ENCODE measurements at places on chromosomes 12 and 14. TPM values are rescaled to one million over a fixed set of nuclear protein-coding genes. Genes with fewer than 3 reads are reported as not detected.

DNA sequence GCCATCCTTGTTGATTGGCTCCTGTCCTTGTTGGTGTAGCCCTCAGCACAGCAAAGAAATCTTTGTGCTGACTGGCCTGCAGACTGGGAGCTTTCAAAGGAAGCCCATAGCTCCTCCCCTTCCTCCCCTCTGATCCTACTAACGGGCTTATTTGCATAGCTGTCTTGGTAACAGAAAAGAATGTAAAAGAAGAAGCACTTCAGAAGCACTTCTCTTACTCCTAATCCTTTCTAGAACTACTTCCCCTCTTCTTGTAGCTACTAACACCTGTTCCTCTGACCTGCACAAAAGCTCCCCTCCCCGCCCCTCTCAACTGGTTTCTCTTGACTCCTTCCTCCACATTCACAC is 14.3 kb upstream of the RIC8B start:
- no peaks in the 10 kb centered on the region for H3K36me3 ChIP-seq
- H3K4me3 ChIP-seq, result no peak overlapping the region
- H3K27me3 ChIP-seq, result no peaks in the 10 kb centered on the region

GRCh38 chr12:94457311-94457710 is 2.4 kb downstream of the CEP83 start:
- H3K27ac ChIP-seq, result no peak overlapping the region
- no peaks in the 10 kb centered on the region for H3K4me1 ChIP-seq
- H3K4me3 ChIP-seq, result no peak overlapping the region
- no peaks in the 10 kb centered on the region for H3K36me3 ChIP-seq
- no peak for DNase-seq

- H3K27me3 ChIP-seq, result peaks cover 12% of the 10 kb centered on the region
- H3K4me1 ChIP-seq, result peaks cover 9% of the 10 kb centered on the region
- DNase-seq, result peak; percentile 34
- no peaks in the 10 kb centered on the region for H3K36me3 ChIP-seq
Measured at GRCh38 chr14:96745500-96746051, 51.6 kb upstream of the VRK1 start.

DNA sequence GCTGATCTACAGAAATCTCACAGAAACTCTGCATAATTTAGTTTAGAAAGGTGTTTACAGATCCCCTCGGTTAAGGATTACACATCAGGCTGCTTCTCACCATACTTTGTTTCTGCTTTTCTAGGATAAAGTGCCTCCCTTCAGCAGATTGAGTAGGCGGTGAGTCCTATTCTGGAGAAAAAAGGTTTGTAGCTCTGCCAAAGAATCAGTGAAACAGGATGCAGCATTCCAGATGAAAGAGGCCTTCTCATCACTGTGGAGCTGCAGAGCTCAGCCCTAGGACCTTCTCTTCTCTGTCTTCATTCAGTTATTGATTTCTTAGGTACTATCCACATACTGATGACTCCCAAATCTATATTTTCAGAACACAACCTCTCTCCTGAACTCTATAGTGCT is 155.5 kb upstream of the KRR1 start:
- H3K36me3 ChIP-seq, result no peaks in the 10 kb centered on the region
- no peaks in the 10 kb centered on the region for H3K4me1 ChIP-seq
- DNase-seq, result no peak
- no peak overlapping the region for H3K4me3 ChIP-seq
- no peak overlapping the region for H3K27ac ChIP-seq

- H3K36me3 ChIP-seq, result no peaks in the 10 kb centered on the region
- no peak overlapping the region for H3K4me3 ChIP-seq
- H3K27me3 ChIP-seq, result no peaks in the 10 kb centered on the region
- H3K27ac ChIP-seq, result peak overlapping the region; percentile 94
Measured at GRCh38 chr14:104797115-104798044, 1.8 kb upstream of the AKT1 start.

GRCh38 chr14:65600742-65601141 is 188.2 kb downstream of the FUT8 start:
- H3K4me3 ChIP-seq, result no peak overlapping the region
- no peak overlapping the region for H3K27ac ChIP-seq
- DNase-seq, result no peak
- no peaks in the 10 kb centered on the region for H3K36me3 ChIP-seq
- peaks cover 6% of the 10 kb centered on the region for H3K4me1 ChIP-seq

DNA sequence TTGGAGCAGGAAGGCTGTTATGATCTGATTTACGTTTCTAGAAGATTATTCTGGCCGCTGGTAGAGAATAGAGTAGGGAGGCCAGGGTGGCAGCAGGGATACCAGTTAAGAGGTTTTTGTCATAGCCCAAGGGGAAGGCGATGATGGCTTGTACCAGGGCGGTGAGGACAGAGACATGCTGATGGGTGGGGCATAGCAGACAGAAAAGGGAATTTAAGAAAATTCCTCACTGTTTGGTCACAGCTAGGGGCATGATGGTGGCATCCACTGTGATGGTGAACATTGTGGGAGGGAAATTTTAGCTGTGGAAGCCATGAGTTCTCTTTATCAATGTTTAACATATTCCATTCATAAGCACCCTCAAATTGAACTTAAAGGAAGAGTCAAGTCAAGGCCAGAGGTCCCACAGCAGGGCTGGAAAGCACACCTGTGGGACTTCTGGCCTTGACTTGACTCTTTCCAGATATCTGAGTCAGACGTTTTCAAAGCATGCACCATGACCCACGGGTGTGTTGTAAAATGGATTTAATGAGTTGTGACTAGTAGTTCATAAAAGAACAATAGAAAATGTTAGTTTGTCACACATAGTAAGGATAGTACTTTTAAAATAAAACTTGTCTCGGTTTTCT is 134.6 kb downstream of the CHST11 start:
- H3K4me3 ChIP-seq, result no peak overlapping the region
- H3K36me3 ChIP-seq, result no peaks in the 10 kb centered on the region
- H3K27me3 ChIP-seq, result no peaks in the 10 kb centered on the region
- no peak overlapping the region for H3K27ac ChIP-seq

GRCh38 chr12:105822131-105823105 is 316.3 kb downstream of the NUAK1 start:
- peaks cover 9% of the 10 kb centered on the region for H3K4me1 ChIP-seq
- H3K27me3 ChIP-seq, result no peaks in the 10 kb centered on the region
- no peak overlapping the region for H3K27ac ChIP-seq
- H3K4me3 ChIP-seq, result no peak overlapping the region

GRCh38 chr12:5567016-5567725 is 135.3 kb downstream of the NTF3 start:
- no peaks in the 10 kb centered on the region for H3K4me1 ChIP-seq
- H3K36me3 ChIP-seq, result no peaks in the 10 kb centered on the region
- DNase-seq, result no peak
- H3K27me3 ChIP-seq, result no peaks in the 10 kb centered on the region
- H3K27ac ChIP-seq, result no peak overlapping the region
- no peak overlapping the region for H3K4me3 ChIP-seq

DNA sequence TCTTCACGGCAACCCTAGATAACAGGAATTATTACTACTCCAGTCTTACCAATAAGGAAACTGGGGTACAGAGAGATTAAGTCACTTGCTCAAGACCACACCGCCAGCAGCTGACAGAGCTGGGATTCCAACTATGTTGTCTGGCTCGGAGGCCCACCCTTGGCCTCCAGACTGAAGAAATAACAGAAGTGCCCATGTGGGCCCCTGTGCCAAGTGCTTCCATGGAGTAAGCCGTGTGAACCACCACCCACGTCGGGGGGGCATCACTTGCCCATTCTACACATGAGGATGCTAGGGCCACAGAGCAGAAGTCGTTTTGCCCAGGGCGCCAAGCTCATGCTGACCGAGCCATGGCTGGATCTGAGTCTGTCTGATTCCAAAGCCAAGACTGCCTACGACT is 926 bp upstream of the CMKLR1 start:
- no peaks in the 10 kb centered on the region for H3K4me1 ChIP-seq
- H3K27me3 ChIP-seq, result no peaks in the 10 kb centered on the region
- no peaks in the 10 kb centered on the region for H3K36me3 ChIP-seq
- H3K27ac ChIP-seq, result peak overlapping the region; percentile 55
- no peak overlapping the region for H3K4me3 ChIP-seq
- no peak for DNase-seq

DNA sequence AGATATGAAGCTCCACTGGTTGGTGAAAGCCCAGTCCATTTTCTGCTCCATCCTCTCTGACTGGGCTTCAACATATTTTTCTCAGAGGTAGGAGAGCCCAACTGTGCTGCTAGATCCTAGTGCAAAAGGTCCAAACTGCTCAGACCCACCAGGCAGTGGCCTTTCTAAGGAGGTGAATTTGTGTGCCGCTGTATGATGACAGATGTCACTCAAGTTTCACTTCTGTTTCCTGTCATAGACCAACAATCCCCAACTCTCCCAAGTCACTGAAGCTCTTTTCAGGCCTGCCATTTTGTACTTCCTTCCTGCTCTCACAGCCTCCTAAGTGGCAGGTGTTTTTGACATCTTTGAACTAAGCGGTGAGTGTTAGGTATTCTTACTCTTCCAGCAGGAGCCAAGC is 16.4 kb upstream of the RNASE4 start:
- no peaks in the 10 kb centered on the region for H3K27me3 ChIP-seq
- H3K36me3 ChIP-seq, result no peaks in the 10 kb centered on the region
- no peak overlapping the region for H3K4me3 ChIP-seq
- DNase-seq, result no peak
- no peak overlapping the region for H3K27ac ChIP-seq

The DEPDC4 gene
- not detected for total RNA-seq

DNA sequence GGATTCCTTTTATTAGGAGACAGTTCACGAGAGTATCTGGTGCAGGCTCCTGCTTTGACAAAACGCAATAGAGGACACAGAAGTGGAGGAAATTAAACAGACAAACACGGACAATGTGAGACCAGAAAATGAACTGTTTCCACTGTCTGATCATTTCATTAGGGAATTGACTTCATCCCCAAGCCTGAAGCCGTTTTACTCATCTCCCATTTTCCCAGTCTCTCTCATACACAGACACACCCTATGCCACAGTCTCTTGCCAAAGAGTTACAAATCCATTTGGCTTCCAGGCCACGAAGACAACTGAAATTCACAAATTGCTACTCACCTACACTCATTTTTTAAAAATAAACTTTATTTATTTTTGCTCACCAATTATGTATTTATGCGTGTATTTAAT is 1087.8 kb upstream of the TMEM132C start:
- H3K27ac ChIP-seq, result no peak overlapping the region
- H3K36me3 ChIP-seq, result no peaks in the 10 kb centered on the region

DNA sequence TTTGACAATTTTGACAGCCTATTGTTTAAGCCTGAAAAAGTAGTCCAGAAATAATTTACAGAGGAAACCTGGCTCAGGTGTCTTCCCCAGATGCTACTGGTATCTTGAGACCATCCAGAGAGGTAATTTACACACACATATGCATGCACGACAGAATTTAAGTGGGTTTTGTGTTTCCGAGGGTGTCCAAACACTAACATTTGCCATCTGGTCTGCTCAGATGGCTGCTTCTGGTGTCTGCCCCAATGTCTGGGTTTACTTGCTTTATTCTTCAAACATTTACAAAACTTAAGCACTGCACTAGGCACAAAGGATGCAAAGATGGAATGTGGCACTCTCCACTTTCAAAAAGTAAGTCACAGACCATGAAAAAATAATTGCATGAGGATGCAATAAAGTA is 226.6 kb upstream of the EGLN3 start:
- no peak for DNase-seq
- H3K36me3 ChIP-seq, result no peaks in the 10 kb centered on the region
- H3K27ac ChIP-seq, result no peak overlapping the region
- H3K4me3 ChIP-seq, result no peak overlapping the region
- H3K4me1 ChIP-seq, result no peaks in the 10 kb centered on the region

The CD4 gene
- 2.5 TPM for total RNA-seq

DNA sequence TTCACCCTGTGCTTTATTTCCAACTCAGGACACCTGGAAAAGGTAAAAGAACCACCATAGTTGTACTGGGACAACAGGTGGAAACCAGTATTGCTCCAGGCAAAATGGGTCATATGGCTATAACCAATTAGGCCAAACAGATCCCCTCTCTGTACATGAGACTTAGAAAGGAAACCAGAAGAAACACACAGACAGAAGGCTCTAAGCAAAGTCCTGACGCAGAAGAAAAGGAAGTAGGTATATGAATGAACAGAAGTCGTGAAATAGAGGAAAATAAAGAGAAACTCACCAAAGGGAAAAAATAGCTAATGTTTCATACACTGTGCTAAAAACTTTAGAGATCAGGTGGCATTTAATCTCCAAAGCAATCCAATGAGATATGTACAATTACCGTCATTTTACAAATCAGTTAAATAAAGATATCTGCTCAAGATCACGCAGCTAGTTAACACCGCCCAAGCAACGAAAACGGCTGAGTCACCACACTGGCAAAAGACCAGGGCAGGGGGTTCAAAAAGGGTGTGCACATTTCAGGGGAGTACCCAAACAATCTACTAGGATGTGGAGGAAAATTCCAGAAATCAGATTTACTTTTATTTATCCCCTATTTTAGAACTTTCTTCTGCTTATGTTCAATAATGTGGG is 82.3 kb downstream of the ITPR2 start:
- H3K27me3 ChIP-seq, result no peaks in the 10 kb centered on the region
- DNase-seq, result no peak
- H3K27ac ChIP-seq, result no peak overlapping the region
- H3K4me3 ChIP-seq, result no peak overlapping the region
- peaks cover 33% of the 10 kb centered on the region for H3K4me1 ChIP-seq

Measured in sigmoid colon (tissue), 7 donors.